Inflammatory macrophage (primary cell): ENCODE measurements at places on chromosomes 11 and 22.

- DNase-seq, result no peak
Measured at GRCh38 chr11:126918556-126918955, 82.0 kb downstream of the KIRREL3 start.

DNA sequence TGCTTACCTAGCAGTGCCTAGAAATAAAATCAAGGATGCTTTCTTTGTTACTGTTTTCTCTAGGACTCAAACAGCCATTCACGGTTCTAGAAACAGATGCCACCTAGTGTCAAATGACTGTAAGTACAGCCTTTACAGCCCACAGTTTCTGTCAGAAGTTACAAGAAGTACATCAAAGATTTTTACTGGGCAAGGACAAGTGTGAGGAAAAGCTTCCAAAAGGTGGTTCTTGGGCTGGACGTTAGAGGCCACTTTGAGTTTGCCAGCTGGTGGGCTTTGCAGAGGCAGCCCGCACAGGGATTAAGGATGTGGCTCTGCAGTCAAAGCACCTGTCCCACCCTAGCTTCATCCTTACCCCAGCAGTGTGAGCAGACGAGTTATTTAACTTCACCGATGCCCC is 6.9 kb downstream of the KMT5B start:
- DNase-seq, result peak; percentile 65

GRCh38 chr22:50540381-50540780 is 5.3 kb upstream of the KLHDC7B start:
- DNase-seq, result no peak

- no peak for DNase-seq
Measured at GRCh38 chr11:113105592-113105991, 144.4 kb downstream of the NCAM1 start.

DNA sequence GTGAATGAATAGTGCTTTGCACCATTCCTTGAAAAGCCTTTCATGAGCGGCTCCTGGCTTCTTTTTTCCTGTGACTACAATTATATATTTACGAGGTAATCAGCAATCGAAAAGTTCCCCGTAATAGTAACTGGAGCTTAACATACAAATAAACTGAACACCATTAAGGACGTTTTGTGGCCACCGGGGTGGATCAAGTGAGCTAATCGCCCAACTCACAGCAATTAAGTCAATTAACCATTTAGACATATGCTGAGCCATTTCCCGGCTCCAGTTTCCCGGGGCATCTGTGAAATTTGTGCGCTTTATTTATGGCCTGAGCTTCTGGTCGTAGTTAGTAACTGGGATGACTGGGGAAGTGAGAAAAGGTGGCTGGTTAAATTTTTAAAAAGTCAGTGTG is 465.2 kb downstream of the MIAT start:
- DNase-seq, result no peak

- peak; percentile 78 for DNase-seq
Measured at GRCh38 chr11:112174789-112175598, at the start of gene BCO2. Gene BCO2, plus strand, starts transcription at chr11:112175512. Its CDS starts 90 bp downstream, at chr11:112175602.

DNA sequence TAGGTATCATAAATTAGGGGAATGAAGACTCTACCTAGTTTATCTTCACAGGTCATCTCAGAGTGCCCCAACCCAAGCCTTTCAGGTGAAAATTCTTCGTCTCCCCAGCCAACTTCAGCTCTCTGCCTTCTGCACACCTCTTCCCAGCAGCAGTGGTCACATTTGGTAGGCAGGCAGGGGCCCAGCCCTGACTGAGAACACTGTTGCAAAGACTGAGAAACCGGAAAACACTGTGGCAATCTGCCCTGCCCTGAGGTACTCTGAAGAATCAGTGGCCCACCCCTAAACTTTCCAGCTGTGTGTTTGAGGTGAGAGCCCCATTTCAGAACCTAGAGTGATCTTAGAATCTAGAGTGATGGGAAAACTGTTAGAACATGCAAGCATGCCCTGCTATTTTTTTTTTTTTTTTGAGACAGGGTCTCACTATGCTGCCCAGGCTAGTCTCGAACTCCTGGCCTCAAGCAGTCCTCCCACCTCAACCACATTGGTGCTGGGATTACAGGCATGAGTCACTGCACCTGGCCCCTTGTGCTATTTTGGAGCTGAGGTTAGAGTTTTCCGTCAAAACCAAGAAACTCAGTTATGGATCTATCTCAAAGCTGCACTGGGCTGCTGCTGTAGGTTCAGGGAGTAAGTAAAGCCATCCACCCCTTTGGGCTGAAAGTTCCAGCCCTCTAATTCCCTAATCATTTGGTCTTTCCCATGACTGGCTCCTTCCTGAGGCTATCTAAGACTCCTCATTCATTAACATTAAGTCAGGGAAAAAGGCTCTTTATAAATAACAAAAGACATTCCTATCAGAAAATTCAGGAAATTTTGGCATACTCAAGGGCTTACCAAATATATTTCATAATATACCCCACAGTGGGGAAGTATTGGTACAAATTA is 1.7 kb upstream of the LDHA start:
- no peak for DNase-seq

GRCh38 chr11:10493041-10493663 is 38.1 kb downstream of the AMPD3 start:
- no peak for DNase-seq

GRCh38 chr11:87454241-87454640 is 416.5 kb downstream of the TMEM135 start:
- no peak for DNase-seq

DNA sequence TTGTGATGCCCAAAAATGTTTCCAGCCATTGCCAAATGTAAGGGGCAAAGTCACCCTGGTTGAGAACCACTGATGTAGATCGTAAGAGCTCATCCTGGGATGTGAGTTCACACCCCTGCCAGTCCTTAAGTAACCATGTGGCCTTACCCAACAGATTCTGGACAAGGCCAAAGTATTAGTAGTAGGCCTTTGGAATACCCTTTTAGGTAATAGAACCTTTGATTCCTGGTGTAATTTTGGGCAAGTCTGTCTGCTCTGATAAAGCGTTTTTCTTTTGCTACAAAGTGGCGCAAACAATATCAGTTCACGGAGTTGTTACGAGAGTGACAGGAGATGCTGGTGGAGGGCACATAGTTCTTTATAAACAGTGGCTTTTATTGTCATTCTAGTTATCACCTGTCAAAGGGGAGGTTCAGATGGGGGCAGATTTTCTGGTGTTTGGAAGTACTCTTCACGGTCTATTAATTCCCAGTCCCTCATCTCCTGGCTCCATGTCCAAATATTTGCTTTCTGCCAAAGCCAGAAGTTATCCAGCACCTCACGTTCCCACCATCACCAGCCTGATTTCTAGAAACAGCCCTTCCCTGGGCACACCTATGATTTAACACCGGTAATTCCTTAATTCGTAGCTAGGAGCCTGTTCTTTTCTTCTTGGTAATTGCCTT is 73.8 kb upstream of the CRYBB3 start:
- DNase-seq, result no peak

GRCh38 chr11:47105974-47106373 is 70.7 kb downstream of the ARFGAP2 start:
- no peak for DNase-seq

- no peak for DNase-seq
Measured at GRCh38 chr11:106969644-106970355, 48.5 kb downstream of the GUCY1A2 start.

- no peak for DNase-seq
Measured at GRCh38 chr11:112583261-112583893, 322.7 kb upstream of the PLET1 start.

DNA sequence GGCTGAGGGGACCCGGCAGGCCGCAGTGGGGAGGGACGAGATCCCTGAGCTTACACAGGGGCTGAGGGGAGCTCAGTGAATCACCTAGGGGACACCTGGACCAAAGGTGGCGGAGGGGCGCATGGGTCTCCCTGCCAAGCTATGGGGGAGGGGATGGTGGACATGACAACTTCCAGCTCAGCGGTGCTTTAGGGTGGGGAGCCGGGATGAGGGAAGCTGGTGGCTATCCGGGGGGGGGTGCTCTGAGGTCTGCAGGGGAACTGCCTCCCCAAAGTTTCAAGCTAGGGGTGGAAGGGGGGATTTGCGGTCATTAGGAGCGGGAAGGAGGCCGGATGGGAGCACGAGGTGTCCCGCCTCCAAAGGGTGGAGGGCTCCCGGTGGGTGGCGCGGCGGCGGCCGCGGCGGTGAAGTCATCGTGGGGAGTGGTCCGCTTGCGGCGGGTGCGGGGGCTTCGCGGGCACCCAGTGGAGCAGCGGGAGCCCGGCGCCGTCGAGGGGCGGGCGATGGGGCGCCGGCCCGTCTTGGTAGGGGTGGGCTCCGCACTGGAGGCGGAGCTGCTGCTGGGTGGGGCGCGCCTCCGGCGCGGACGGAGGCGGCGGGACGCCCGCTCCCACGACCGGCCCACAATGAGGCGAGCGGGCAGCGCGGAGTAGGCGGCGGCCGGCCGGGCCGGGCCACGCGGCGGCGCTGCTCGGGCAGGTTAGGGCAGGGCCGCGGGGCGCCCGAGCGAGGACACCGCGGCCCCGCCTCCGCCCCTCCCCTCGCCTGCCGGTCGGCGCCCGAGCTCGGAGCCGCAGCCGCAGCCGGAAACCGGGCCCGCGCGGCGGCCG is at the start of gene MICALL1:
Gene MICALL1 (plus strand): TSS at position 764 of the 830 bp plus-strand sequence. CDS start 126 bp downstream, outside the sequence.
- DNase-seq, result peak; percentile 47

- peak; percentile 56 for DNase-seq
Measured at GRCh38 chr11:32892355-32893092, at the start of gene QSER1. Gene QSER1, plus strand, starts transcription at chr11:32892811. Its CDS starts 315 bp downstream, at chr11:32893126.

GRCh38 chr22:45462034-45462655 is 40.5 kb upstream of the FBLN1 start:
- peak; percentile 36 for DNase-seq

DNA sequence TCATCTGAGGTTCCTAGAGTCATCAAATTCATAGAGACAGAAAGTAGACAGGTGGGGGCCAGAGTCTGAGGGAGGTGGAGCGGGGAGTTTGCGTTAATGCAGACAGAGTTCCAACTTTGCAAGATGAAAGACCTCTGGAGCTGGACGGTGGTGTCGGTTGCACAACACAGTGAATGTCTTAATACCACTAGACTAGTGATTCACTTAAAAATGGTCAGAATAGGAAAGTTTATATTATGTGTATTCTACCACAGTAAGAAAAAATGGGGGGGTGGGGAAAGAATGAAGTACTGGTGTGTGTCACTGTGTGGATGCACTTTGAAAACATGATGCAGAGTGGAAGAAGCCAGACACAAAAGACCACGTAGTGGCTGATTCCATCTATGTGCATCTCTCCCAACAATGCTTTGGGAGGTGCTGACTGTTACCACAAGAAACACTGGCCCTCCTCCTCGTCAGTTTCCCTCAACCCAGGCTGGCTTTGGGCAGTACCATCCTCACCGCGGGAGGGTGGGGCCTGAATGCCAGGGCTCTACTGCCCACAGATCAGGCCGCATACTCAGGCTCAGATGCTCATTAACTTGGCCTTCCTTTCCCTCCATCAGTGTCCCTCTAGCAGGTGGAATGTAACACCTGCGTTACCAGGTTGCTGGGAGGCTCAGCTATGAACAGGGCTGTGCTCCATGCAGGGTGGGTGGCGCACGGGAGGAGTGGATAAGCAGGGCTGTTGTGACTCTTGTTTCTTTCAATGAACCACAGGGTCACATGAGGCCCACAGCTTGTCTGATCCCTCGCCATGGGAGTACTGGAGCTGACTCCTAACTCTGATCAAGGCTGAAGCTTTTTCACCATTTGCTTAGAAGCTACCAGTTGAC is 297.0 kb downstream of the CTTN start:
- DNase-seq, result no peak
